ENCODE measurements at places on chromosomes 2 and 18.

GRCh38 chr2:97774425-97774824 lies 61.0 kb downstream of the ZAP70 start:
- DNase-seq = no peak

DNA sequence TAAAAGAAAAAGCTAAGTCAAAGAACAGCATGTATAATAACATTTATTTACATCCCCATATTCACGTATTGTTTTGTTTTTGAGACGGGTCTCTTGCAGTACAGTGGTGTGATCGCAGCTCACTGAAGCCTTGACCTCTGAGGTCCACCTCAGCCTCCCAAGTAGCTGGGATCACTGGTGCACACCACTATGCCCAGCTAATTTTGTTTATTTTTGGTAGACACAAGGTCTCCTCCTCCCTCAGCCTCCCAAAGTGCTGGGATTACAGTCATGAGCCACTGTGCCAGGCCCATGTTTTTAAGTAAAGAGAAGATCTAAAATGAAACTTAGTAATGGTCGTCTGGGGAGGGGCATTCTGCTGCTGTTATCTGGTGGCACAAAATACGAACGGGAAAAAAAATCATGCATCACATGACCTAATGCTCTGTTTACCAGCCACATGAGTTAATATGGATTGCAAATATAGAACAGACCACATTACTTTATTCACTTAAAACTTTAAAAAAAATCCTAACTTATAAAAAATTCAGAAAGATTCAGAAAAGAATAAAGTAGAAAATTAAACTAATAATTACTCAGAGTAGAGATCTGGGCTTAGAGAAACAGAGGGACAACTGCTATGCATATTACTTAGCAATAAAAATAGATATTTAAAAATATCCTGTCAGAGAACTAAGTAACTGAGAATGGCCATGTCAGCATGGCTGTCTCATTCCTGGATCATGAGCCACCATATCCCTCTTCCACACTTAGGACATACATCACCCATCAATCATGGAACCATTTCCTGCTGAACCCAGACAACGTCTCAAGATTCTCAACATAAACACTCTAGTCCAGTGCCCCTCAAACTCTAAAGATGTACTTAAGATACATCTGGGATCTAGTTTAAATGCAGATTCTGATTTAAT lies 7.3 kb downstream of the MMADHC start:
- DNase-seq = no peak

DNA sequence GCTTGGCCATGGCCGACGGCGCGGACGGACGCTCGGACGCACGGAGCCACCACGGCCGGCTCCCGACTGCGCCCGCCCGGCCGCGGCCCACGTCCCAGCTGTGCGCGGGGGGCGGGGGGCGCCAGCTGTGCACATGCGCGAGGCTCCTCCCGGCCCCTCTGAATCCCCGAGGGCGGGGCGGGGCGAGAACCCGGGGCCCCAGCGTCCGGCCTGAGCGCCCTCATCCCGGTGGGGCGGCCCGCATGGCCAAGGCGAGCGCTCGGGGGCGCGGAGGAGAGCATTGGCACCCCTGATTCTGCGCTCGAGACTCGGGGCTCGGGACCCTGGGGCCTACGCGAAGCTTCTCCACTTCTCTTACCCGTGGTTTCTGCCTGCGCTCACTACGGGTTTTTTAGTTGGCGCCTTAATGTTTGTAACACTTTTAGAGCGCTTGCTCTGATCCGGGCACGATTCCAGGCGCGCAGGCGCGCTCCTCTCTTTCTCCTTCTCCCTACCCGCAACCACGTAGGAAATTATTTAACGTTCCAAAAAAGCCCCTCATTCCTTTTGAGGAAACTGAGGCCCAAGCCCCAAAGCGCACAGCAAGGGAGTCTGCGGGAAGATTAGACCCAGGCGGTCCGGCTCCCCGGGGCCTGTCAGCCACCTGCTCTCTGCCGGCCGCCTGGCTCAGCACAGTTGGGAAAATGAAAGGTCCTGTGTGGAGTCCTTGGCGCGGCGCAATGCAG lies at the start of gene PXDN:
PXDN (minus strand) TSS at position 70 of the 725 bp plus-strand sequence; CDS start at position 10, 60 bp downstream.
- no peak for DNase-seq

DNA sequence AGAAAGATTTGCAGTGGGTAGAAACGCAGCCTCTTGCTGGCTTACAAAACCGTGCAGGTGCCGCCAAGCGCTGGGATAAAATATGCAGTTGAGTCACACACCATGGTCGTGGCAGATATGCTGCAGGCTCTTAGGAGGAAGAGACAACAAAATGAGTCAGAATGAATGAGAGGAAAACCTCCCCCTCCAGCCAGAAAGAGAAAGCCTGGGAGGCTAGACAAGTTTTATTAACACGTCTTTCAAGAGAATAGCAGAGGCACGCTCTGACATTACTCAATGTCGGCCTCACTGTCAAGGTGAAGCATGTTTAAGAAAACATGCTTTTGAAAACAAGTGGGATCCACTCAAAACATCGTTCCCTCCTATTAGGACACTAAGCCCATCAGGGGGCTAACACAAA lies 37.1 kb upstream of the ZCCHC2 start:
- no peak for DNase-seq

GRCh38 chr2:234977228-234977679 lies 25.4 kb downstream of the SH3BP4 start:
- no peak for DNase-seq

- DNase-seq = peak; percentile 24
Observed at GRCh38 chr2:25131567-25132298, 36.6 kb downstream of the POMC start.

GRCh38 chr18:10304853-10305252 lies 149.6 kb upstream of the APCDD1 start:
- DNase-seq = no peak

- DNase-seq = no peak
Observed at GRCh38 chr2:140506606-140507005, 1624.2 kb downstream of the LRP1B start.

GRCh38 chr2:66069937-66070720 lies 364.8 kb upstream of the MEIS1 start:
- no peak for DNase-seq

- DNase-seq = peak; percentile 69
Observed at GRCh38 chr18:62324917-62325805, at the start of gene TNFRSF11A. TSS of gene TNFRSF11A (plus strand) at chr18:62325310. CDS start at chr18:62325353, 43 bp downstream.

DNA sequence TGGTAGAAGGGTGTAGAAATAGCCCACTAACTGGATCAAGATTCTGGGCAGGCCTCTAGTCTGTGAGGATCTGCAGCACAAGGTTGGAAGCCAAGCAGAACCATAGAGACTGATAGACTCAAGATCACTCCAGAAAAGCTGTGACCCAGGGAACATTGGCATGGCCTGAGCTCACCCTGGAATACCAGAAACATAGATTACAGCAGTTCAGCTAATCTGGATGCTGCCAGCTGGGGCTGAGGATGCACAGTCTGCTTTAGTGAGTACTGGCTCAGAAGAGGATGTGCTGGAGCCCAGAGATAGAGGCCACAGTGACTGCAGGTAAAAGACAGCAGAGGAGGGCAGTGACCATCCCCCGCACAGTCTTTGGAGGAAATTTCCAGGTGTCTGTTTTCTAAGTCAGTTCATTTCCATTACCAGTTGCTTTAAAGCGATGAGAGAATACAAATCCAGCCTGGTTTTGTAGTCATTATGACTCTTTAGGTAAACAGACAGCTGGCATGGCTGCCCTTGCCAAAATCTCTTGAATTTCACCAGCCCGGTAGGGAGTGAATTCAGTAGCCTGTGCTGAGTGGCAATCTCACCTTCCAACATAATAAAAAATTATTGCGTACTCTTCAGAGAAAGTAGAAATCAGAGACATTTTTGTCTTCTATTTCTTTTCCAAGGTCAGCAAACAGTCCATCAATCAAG lies 119.2 kb downstream of the ANTXR1 start:
- DNase-seq = no peak

DNA sequence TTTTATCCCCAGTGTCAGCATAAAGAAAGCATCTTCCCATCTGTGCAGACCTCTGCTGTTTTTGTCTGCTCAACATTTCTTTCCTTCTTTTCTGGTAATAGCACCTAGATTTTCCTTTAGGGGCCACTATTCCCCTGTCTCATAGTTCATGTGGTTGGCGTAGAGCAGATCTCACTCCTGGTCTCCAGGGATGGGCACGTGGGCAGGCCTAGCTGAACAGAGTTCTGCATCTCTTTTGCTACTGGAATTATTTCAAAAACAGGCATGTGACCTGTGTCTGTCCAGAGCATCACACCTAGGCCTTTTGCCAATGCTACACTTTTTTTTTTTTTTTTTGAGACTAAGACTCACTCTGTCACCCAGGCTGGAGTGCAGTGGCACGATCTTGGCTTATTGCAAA lies 17.7 kb upstream of the ICOS start:
- no peak for DNase-seq

- DNase-seq = no peak
Observed at GRCh38 chr2:73208258-73208657, 5.8 kb upstream of the SMYD5 start.

- DNase-seq = no peak
Observed at GRCh38 chr2:71507476-71507875, 54.1 kb downstream of the DYSF start.

Measured in activated naive CD4-positive, alpha-beta T cell treated with anti-CD3 and anti-CD28 coated beads, Interleukin-2, amount 50 U/mL, for 16 hours (primary cell).